ENCODE measurements at places on chromosomes 3 and 15. TPM values are rescaled to one million over a fixed set of nuclear protein-coding genes. Genes with fewer than 3 reads are reported as not detected.

DOCK3 gene
- total RNA-seq, result 0.84 TPM

IGSF11 gene
- 0.32 TPM for total RNA-seq

ALDH1A2 gene
- total RNA-seq, result 1.8 TPM

CEMIP gene
- 17.3 TPM for total RNA-seq

CPNE4 gene
- 0.04 TPM for total RNA-seq

CILP gene
- total RNA-seq, result 0.64 TPM

FSIP1 gene
- total RNA-seq, result 0.28 TPM

AMT gene
- total RNA-seq, result 0.88 TPM

NBEAL2 gene
- total RNA-seq, result 117 TPM

ITIH3 gene
- total RNA-seq, result 0.12 TPM

RAB11A gene
- 458 TPM for total RNA-seq

LDHAL6B gene
- not detected for total RNA-seq

CYP8B1 gene
- not detected for total RNA-seq

UBR1 gene
- 9.1 TPM for total RNA-seq

GOLGA8R gene
- total RNA-seq, result 1.8 TPM

UBAP1L gene
- total RNA-seq, result 1.8 TPM

PRSS50 gene
- total RNA-seq, result not detected

TOPBP1 gene
- total RNA-seq, result 16.7 TPM

TICRR gene
- total RNA-seq, result 17.0 TPM

DNAJB11 gene
- total RNA-seq, result 24.0 TPM

RPL39L gene
- 12.0 TPM for total RNA-seq

TUBGCP5 gene
- 13.9 TPM for total RNA-seq

CPNE9 gene
- not detected for total RNA-seq

CTXN2 gene
- total RNA-seq, result not detected

SAMD7 gene
- not detected for total RNA-seq

APEH gene
- total RNA-seq, result 103 TPM

ANKRD34C gene
- not detected for total RNA-seq

ZBED2 gene
- 6.8 TPM for total RNA-seq

RTP4 gene
- total RNA-seq, result 1.8 TPM

BDH1 gene
- total RNA-seq, result 67.9 TPM

UTS2B gene
- total RNA-seq, result not detected

WDR82 gene
- total RNA-seq, result 52.2 TPM

DCUN1D1 gene
- total RNA-seq, result 37.1 TPM

ST8SIA2 gene
- total RNA-seq, result 0.16 TPM

MGA gene
- total RNA-seq, result 18.2 TPM

RNU5B-1 gene
- total RNA-seq, result 30.4 TPM

PTH1R gene
- 0.28 TPM for total RNA-seq

ATXN7 gene
- 21.9 TPM for total RNA-seq

LRRC2 gene
- total RNA-seq, result 0.28 TPM

ADAMTS7 gene
- 0.48 TPM for total RNA-seq

HGD gene
- total RNA-seq, result not detected

ZDHHC23 gene
- total RNA-seq, result 3.0 TPM

CIB2 gene
- total RNA-seq, result 5.6 TPM

TMEM202 gene
- not detected for total RNA-seq

VGLL3 gene
- total RNA-seq, result 1.6 TPM

SLC6A20 gene
- total RNA-seq, result 0.16 TPM

CADPS gene
- total RNA-seq, result 0.08 TPM

SEMA6D gene
- total RNA-seq, result 0.92 TPM

All from esophagus mucosa (tissue), 1 donor.